ENCODE measurements at places on chromosomes 13 and 19. TPM values are rescaled to one million over a fixed set of nuclear protein-coding genes. Genes with fewer than 3 reads are reported as not detected.

ADGRE2 gene
- total RNA-seq = 0.16 TPM

C19orf85 gene
- total RNA-seq = not detected

PRKCG gene
- total RNA-seq = 1.7 TPM

DNA sequence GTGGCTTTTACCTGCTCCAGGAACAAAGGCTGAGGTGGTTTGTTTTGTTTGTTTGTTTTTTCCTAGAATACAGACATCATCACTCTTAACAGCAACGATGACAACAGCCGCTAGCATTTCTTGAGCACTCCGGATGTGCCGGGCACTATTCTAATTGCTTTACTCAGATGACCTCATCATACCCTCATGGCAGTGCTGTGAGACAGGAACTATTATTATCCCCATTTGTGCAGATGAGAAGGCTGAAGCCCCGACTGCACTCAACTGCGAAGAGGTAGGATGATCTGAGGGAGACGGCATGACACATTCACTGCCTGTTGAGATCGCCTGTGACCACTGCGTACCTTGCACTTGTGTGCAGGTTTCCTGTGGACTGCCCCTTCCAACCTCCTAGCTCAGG lies 66.5 kb downstream of the CCDC70 start:
- no peak for DNase-seq

GRCh38 chr19:29617366-29618266 lies 11.5 kb downstream of the POP4 start:
- DNase-seq = no peak

DNA sequence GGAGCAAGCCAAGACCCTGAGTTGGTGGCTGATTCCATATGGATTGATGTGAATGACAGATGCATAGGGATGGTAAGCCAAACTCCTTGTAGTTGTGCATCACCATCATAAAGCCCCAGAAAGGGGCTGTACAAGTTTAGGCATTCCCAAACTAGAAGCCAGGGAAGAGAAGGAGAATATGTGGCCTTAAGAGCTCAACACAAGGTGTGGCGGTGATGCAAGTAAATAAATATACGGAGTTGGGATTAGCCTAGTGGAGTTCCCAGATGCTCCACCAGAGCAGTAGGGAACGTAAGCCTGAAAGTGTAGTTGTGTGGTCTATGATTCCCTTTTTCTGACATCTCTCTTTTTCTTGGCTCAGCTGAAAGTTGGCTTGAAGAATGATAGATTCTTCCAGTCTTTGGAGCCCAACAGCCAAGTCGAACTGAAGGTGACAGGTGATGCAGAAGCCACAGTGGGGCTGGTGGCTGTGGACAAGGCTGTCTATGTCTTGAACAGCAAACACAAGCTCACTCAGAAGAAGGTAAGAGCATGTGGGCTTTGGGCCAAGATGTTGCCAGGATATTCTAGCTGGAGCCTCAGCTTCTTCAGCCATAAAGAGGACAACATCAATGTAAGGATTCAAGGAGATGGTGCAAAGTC lies 30.1 kb downstream of the RDH8 start:
- DNase-seq = no peak

- DNase-seq = no peak
Observed at GRCh38 chr13:24168392-24168750, 7.9 kb downstream of the SPATA13 start.

GRCh38 chr13:93172109-93172508 lies 54.5 kb upstream of the GPC6 start:
- DNase-seq = no peak

DNA sequence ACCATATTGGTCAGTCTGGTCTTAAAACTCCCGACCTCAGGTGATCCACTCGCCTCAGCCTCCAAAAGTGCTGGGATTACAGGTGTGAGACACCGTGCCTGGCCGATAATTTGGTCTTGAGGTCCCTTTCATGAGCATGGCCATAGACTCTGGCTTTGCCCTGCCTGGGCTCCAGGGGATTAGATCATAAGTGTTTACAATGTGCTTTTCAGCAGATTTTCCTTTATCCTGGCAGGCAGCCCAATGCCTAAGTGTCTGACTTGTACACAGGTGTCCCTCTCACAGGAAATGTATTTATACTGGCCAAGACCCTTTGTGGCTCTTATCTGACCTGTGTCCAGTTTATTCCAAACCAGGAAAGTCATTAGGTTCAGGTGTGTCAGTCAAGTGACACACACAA lies 15.9 kb downstream of the BCAM start:
- DNase-seq = no peak

GRCh38 chr13:106159295-106160195 lies 375.9 kb downstream of the EFNB2 start:
- DNase-seq = no peak

DNA sequence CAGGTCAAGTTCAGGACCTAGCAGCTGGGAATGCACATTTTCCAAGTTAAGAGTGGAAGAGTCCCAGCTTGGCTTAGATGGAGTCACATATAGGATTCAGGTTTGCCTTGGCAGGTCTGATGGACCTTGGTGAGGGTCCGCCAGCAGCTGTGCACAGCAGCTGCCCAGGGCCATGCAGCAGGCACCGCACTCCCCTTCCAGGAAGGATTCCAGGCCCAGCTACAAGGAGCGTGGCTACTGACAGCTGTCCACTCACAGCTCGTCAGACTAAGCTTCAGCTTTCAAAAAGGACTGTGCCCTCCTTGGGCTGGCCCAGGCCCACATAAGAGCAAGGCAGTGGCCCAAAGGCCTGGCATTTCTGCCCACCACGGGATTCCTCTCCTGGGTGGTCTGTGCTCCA lies 68.4 kb downstream of the ALOX5AP start:
- no peak for DNase-seq

GRCh38 chr19:44587963-44588770 lies 25.2 kb upstream of the IGSF23 start:
- no peak for DNase-seq
